Caco-2 (cell line): ENCODE measurements at places on chromosomes 13 and 19.
A peak's percentile ranks its signal among the peaks of the same experiment; 100 is the strongest.

- H3K27ac ChIP-seq = no peak overlapping the region
- H3K36me3 ChIP-seq = no peaks in the 10 kb centered on the region
- H3K4me3 ChIP-seq = no peak overlapping the region
- H3K4me1 ChIP-seq = no peaks in the 10 kb centered on the region
Observed at GRCh38 chr19:7729831-7730285, 2.1 kb downstream of the CLEC4G start.

- no peak for DNase-seq
- H3K4me1 ChIP-seq = no peaks in the 10 kb centered on the region
- no peaks in the 10 kb centered on the region; the same call in 1 of the 2 replicates for H3K27me3 ChIP-seq
- no peaks in the 10 kb centered on the region for H3K36me3 ChIP-seq
Observed at GRCh38 chr19:34075661-34076091, 96.6 kb upstream of the LSM14A start.

DNA sequence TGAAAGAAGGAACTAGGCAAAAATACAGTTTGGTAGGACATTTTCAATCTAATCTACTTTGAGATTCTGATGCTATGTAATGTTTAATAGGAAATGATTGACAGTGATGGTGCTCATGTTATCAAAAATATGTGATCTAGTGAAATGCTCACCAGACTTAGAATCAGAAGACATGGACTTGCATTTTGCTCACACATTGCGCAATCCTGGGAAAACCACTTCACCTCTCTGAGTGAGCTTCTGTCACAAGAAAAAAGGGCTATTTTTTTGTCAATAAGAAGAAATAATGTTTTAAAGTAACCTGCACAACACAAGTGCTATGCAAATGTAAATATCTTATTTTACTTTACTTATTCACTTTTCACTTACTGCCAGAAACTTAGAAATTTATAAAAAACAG is 380.9 kb upstream of the HTR2A start:
- H3K27me3 ChIP-seq = no peaks in the 10 kb centered on the region
- H3K4me1 ChIP-seq = no peaks in the 10 kb centered on the region
- H3K36me3 ChIP-seq = no peaks in the 10 kb centered on the region
- H3K4me3 ChIP-seq = no peak overlapping the region

GRCh38 chr19:33032218-33032781 is 32.4 kb downstream of the RHPN2 start:
- H3K27me3 ChIP-seq = no peaks in the 10 kb centered on the region
- H3K4me1 ChIP-seq = peaks cover 17% of the 10 kb centered on the region
- peak overlapping the region; percentile 51 for H3K27ac ChIP-seq
- peaks cover 8% of the 10 kb centered on the region for H3K36me3 ChIP-seq
- no peak overlapping the region for H3K4me3 ChIP-seq

DNA sequence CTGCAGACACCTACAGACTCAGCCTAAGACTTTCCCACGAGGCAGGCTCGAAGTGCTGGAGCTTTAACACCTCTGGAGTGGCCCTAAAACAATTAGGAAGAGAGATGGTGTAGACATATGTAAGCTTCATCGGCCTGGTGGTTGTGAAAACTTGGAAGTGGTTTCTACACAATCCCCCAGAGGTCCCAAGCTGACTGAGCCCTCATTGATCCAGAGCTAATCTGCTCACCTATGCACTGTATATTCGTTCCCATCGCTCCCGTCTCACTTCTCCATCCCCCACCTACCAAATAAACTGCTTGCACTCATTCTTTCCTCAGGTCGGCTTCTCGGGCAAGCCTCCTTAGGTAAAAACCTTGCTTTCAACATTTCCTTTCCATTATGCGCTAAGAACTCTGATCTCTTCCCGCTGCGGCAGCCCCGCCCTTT is 767 bp upstream of the ZNF793 start:
- no peak overlapping the region for H3K27ac ChIP-seq
- H3K4me3 ChIP-seq = no peak overlapping the region
- H3K27me3 ChIP-seq = no peaks in the 10 kb centered on the region
- no peaks in the 10 kb centered on the region for H3K36me3 ChIP-seq
- DNase-seq = no peak

DNA sequence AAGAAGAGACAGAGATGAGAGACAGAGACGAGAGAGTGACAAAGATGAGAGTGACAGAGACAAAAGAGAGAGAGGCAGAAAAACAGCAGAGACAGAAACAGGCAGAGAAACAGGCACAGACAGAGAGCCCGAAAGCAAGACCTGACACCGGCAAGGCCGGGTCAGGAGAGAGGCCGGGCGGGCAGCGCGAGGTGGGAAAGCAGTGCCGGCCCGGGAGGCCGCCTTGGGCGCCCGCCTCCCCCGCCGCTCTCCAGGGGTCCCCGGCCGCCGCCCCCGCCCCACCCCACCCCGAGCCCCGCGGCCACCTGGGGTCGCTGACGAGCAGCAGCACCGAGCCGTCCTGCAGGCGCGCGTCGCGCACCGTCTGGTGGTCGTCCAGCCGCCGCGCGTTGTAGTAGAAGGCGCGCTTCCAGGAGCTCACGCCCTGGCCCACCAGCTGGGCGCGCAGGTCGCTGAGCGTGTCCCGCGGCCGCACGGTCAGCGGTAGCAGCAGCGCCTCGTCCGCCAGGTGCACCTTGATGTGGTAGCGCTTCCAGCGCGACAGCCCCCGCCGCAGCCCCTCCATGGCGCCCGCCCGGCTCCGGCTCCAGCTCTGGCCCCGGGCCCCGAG is at the start of gene TINCR:
Gene TINCR (minus strand): TSS at position 594 of the 610 bp plus-strand sequence.
- H3K27ac ChIP-seq = no peak within 1 kb of the TSS
- H3K4me3 ChIP-seq = peak within 1 kb of the TSS; percentile 61
- no peaks in the 10 kb centered on the region for H3K27me3 ChIP-seq
- no peaks in the 10 kb centered on the region for H3K36me3 ChIP-seq
- peak; percentile 56 for DNase-seq
- H3K4me1 ChIP-seq = peaks cover 8% of the 10 kb centered on the region

DNA sequence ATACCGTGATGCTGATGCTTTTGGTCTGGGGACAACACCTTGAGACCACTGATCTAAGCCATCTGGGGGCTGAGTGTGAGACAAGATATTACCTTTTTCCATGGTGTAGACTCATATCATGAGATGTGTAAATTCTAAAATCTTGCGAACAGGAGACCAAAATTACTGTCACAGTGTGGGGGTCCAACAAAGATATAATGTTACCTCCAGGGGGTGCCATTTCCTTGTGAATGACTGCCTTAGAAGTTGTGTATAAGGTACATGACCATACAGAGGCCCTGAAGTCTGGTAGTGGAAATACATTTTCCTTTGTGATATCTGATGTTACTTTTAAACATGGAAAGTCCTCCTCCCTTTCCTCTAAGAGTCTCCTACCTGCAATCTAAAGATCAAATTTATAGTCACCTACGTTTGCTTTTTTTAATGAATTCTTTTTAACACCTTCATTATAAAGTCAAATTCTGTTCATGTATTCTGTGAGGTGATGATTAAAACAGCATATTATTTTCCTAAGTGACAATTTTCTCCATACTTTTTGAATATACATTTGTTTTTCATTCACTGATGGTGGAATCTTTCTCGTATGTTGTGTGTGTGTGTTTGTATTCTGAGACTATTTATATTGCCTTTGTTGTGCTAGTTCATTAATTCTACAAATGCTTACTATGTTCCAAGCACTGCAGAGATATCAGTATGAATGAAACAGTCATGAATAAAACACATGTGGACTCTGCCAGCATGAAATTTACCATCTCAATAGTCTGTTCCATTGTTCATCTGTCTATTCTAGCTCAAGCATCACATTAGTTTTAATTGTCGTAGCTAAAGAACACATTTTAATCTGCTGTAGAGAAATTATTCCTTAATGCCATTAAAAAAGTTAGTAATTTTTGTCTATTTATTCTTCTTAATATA is 113.7 kb downstream of the RFC3 start:
- H3K36me3 ChIP-seq = no peaks in the 10 kb centered on the region
- H3K4me3 ChIP-seq = no peak overlapping the region
- H3K27me3 ChIP-seq = no peaks in the 10 kb centered on the region

- no peak overlapping the region for H3K4me3 ChIP-seq
- H3K27ac ChIP-seq = no peak overlapping the region
- DNase-seq = peak; percentile 41
- H3K36me3 ChIP-seq = no peaks in the 10 kb centered on the region
- peaks cover 5% of the 10 kb centered on the region for H3K4me1 ChIP-seq
Observed at GRCh38 chr13:28128926-28129325, 9.4 kb upstream of the PAN3 start.

- no peaks in the 10 kb centered on the region for H3K27me3 ChIP-seq
- no peak overlapping the region for H3K4me3 ChIP-seq
- peaks cover 1% of the 10 kb centered on the region for H3K36me3 ChIP-seq
- H3K27ac ChIP-seq = no peak overlapping the region
- peaks cover 17% of the 10 kb centered on the region for H3K4me1 ChIP-seq
Observed at GRCh38 chr19:48813123-48813913, 2.5 kb upstream of the BCAT2 start.

DNA sequence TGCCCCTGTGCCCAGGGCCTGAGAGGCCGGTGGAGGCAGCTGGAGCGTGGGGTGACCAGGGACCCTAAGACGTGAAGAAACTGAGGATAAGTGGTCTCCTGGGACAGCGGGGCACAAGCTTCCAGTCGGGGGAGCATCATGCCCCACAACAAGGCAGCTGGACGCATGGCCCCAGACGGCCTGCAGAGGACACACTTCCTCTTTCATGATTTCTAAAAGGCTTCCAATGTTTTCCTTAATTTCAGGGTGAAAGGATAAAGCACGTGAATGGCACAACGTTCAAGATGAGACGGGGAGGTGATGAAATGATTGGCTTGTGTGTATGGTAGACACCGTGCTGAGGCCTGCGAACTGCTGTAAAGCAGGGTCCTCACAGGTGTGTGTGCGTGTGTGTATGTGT is 20.2 kb upstream of the MYDGF start:
- H3K36me3 ChIP-seq = peaks cover 1% of the 10 kb centered on the region
- DNase-seq = no peak
- no peaks in the 10 kb centered on the region for H3K27me3 ChIP-seq
- no peaks in the 10 kb centered on the region for H3K4me1 ChIP-seq
- no peak overlapping the region for H3K27ac ChIP-seq
- no peak overlapping the region for H3K4me3 ChIP-seq

- H3K27ac ChIP-seq = no peak overlapping the region
- peaks cover 6% of the 10 kb centered on the region for H3K36me3 ChIP-seq
- no peak for DNase-seq
- no peaks in the 10 kb centered on the region for H3K27me3 ChIP-seq
- no peak overlapping the region for H3K4me3 ChIP-seq
- no peaks in the 10 kb centered on the region for H3K4me1 ChIP-seq
Observed at GRCh38 chr13:114266241-114266640, 15.2 kb upstream of the UPF3A start.

GRCh38 chr13:49214917-49215376 is 5.2 kb upstream of the MLNR start:
- H3K4me3 ChIP-seq = no peak overlapping the region
- no peaks in the 10 kb centered on the region for H3K36me3 ChIP-seq
- no peaks in the 10 kb centered on the region for H3K4me1 ChIP-seq
- no peak overlapping the region for H3K27ac ChIP-seq

DNA sequence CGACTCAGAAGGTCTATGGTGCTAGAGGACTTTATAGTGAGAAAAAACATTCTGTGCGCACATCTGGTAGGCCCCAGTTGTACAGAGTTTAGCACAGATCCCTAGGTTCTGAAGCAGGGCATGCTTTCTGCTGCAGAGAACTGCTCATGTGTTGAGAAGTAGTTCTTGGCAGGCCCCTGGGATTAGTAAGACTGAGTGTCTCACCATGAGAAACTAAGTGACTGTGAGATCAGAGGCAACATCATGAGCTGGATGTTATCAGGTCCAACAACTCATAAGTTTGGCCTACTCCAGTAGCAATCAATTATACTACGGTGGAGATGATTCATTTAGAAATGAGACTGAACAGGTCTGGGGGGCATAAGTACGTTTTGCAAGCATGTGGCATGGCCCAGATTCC is 507.4 kb upstream of the KLF12 start:
- DNase-seq = no peak
- no peaks in the 10 kb centered on the region for H3K27me3 ChIP-seq
- no peak overlapping the region for H3K4me3 ChIP-seq
- H3K36me3 ChIP-seq = no peaks in the 10 kb centered on the region

- no peaks in the 10 kb centered on the region for H3K36me3 ChIP-seq
- no peak overlapping the region for H3K27ac ChIP-seq
- H3K27me3 ChIP-seq = no peaks in the 10 kb centered on the region
- no peaks in the 10 kb centered on the region for H3K4me1 ChIP-seq
- no peak for DNase-seq
Observed at GRCh38 chr13:30504081-30504480, 38.3 kb upstream of the HMGB1 start.

- no peak for DNase-seq
- H3K4me1 ChIP-seq = no peaks in the 10 kb centered on the region
- no peak overlapping the region for H3K4me3 ChIP-seq
Observed at GRCh38 chr19:601310-601709, 11.6 kb downstream of the HCN2 start.

DNA sequence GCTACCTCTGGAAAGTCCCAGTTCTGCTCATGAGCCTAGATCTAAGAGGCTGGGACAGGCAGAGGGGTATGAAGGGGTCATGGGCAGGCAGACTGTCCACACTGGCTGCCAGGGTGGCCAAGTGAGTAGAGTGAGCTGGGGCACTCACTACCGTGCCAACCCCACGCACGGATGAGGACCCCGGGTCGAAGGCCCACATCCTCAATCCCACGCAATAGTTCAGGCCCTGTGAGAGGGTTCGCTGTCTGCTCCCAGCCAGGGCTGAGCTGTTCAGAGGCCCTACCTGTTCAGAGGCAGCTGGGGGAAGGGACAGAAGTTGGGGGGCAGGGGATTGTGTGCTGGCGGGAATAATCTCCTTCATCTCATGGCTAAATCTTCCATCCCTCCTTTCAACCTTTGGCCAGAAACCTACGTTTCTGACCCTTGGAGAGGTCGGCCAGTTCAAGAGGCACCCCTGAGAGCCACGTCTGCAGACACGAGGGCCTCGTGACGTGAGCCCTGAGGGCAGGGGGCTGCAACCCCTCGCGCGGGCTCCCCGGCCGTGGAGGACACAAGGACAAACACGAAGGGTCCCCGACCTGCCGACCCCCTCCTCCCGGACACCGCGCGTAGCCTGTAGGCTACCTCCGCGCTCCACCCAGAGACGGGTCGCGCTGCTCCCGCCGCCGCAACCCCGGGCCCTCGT is 1.0 kb upstream of the RPS5 start:
- peak overlapping the region; percentile 96 for H3K27ac ChIP-seq
- peak overlapping the region; percentile 79 for H3K4me3 ChIP-seq
- H3K36me3 ChIP-seq = peaks cover 1% of the 10 kb centered on the region; the same call in 1 of the 2 replicates
- peaks cover 18% of the 10 kb centered on the region for H3K4me1 ChIP-seq
- DNase-seq = no peak

GRCh38 chr19:10497371-10497770 is 5.8 kb downstream of the KEAP1 start:
- no peak for DNase-seq
- H3K4me3 ChIP-seq = no peak overlapping the region
- H3K27ac ChIP-seq = no peak overlapping the region
- H3K36me3 ChIP-seq = peaks cover 4% of the 10 kb centered on the region
- H3K27me3 ChIP-seq = no peaks in the 10 kb centered on the region

GRCh38 chr19:607301-608154 is 17.8 kb downstream of the HCN2 start:
- no peaks in the 10 kb centered on the region for H3K27me3 ChIP-seq
- no peaks in the 10 kb centered on the region for H3K4me1 ChIP-seq
- no peak for DNase-seq
- no peak overlapping the region for H3K27ac ChIP-seq
- no peaks in the 10 kb centered on the region for H3K36me3 ChIP-seq
